ENCODE measurements at places on chromosomes 3 and 15. TPM values are rescaled to one million over a fixed set of nuclear protein-coding genes. Genes with fewer than 3 reads are reported as not detected.

DNA sequence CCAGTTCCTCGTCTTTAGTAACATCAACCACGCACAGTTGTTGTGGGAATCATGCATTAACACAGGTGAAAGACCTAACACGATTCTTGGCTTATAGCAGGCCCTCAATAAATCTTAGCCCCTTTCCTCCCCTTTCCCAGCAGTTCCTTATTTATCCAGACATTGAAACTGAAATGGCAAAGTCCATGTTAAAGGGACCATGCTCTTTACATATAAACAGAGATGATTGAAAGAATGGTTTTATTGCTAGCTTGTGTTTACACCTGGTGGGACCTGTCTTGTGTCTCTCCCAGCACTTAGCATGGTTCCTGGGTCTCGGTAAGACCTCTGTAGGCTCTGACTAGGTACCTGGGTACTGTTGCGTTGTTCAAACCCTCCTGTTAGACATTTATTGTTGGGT is 251.8 kb downstream of the LRTM1 start:
- no peak overlapping the region for H3K27ac ChIP-seq
- no peaks in the 10 kb centered on the region for H3K4me1 ChIP-seq
- H3K27me3 ChIP-seq = no peaks in the 10 kb centered on the region
- DNase-seq = no peak
- H3K36me3 ChIP-seq = no peaks in the 10 kb centered on the region

DNA sequence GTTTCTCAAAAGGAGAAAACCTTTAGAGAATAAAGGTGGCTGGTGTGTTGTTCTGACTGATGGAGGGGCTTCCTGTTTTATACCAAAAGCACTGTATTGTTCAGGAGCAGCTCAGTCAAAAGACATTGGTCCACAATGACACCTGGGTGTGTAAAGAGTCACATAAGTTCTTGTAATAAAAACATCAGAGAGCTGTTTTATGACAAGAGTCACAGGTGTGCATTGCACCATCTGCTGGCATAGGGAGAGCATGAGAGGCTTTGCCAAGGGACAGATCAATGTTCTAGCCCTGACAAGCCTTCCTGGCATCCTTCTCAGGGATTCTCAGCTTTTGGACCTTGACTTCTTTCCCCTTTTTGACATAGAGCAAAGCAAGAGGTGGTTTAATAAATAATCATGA is 20.4 kb downstream of the ARPP21 start:
- DNase-seq = peak; percentile 7
- H3K4me1 ChIP-seq = no peaks in the 10 kb centered on the region
- no peaks in the 10 kb centered on the region for H3K27me3 ChIP-seq
- H3K27ac ChIP-seq = no peak overlapping the region
- no peaks in the 10 kb centered on the region for H3K36me3 ChIP-seq

Gene HES1
- total RNA-seq = 1.5 TPM

Gene ROBO2
- total RNA-seq = not detected

- no peaks in the 10 kb centered on the region for H3K4me1 ChIP-seq
- no peak overlapping the region for H3K27ac ChIP-seq
- DNase-seq = peak; percentile 5
- no peak overlapping the region for H3K4me3 ChIP-seq
- H3K36me3 ChIP-seq = no peaks in the 10 kb centered on the region
- no peaks in the 10 kb centered on the region for H3K27me3 ChIP-seq
These were observed 490.9 kb upstream of the CFAP20DC start for GRCh38 chr3:59540696-59541095.

DNA sequence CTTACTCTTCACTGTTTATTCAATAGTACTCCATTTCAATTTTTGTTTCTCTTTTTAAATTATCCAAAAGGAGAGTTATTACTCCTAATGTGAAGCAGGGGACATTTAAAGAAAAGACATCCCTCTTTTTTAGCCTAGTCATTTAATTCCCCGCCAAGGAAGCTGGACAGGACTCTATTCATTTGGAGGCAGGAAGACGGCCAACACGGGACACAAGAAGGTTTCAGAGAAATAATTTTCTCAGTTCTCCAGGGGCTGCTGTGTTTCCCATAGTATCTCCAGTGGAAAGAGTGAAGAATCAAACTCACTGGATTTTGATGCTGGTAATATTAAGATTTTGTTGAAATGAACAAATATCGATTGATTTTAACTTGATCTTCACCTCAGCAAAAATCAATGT is 833.7 kb downstream of the ROBO2 start:
- no peak overlapping the region for H3K27ac ChIP-seq
- H3K4me1 ChIP-seq = no peaks in the 10 kb centered on the region
- DNase-seq = no peak
- no peak overlapping the region for H3K4me3 ChIP-seq

DNA sequence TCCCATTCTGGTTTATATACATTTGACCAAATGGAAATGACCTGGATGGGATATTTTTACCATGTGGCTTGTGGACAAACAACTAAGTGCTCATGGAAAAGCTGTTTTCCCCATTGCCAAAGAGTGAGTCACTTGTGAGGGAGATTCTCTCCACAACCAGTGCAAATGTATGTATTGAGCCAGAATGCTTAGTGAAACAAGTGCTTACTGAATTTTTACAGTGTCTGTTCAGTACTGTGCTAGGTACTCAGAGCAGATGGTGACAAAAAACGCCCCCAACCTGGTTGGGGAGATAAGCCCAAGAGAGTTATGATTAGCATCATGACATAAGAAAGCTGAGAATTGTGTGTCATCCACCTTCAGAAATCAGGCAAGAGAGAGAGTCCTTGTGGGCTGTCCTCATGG is 2.3 kb downstream of the CHP1 start:
- no peak overlapping the region for H3K4me3 ChIP-seq
- no peak overlapping the region for H3K27ac ChIP-seq
- peaks cover 19% of the 10 kb centered on the region for H3K4me1 ChIP-seq
- H3K36me3 ChIP-seq = no peaks in the 10 kb centered on the region
- H3K27me3 ChIP-seq = no peaks in the 10 kb centered on the region

DNA sequence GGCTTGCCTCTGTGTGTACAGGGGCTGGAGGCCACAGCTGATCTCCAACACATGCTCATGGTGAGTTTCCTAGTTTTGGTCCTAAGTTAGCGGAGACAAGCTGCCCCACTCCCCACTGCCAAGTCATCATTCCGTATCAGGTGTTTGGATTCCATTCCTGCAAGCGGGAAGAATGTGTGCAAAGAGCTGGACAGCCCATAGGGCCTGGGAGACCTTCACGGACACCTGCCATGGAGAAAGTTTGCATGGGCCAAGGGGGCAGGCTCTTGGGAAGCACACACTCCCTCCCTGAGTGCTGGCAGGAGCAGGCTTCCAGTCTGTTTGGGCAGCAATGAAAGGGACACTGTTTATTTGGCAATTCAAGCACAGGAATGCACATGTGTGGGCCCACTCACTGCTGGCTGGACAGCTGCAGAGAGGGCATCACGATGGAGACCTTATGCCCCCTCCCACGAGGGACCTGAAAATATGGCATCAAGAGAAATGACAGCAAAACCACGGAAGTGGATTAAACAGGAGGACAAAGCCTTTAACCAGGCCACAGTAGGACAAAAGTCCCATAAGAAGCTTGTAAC is 149.7 kb downstream of the KLF13 start:
- H3K27ac ChIP-seq = no peak overlapping the region
- no peak overlapping the region for H3K4me3 ChIP-seq
- H3K36me3 ChIP-seq = no peaks in the 10 kb centered on the region
- peaks cover 33% of the 10 kb centered on the region for H3K4me1 ChIP-seq
- no peaks in the 10 kb centered on the region for H3K27me3 ChIP-seq

- no peaks in the 10 kb centered on the region for H3K27me3 ChIP-seq
- H3K36me3 ChIP-seq = peaks cover 1% of the 10 kb centered on the region
- H3K4me1 ChIP-seq = peaks cover 37% of the 10 kb centered on the region
- peak overlapping the region; percentile 98 for H3K27ac ChIP-seq
These were observed 421 bp downstream of the KLHL18 start for GRCh38 chr3:47283193-47283537.

DNA sequence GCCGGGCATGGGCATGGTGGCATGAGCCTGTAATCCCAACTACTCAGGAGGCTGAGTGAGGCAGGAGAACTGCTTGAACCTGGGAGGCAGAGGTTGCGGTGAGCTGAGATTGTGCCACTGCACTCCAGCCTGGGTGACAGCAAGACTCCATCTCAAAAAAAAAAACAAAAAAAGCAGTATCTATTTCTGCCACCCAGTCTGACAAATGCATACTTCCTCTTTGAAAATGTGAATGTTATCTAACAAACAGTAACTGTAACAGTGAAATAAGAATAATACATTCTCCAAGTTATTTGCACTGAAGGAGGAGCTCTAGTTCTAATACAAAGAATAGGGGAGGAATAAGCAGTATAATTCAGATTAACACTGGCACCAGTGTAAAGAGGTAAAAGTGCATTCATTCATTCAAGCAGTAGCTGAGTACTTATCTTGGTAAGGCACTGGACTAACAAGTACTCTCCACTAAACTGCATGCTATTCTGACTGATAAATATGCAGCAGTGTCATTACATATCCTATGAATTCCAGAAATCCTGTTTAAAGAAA is 12.9 kb downstream of the VPS13C start:
- peaks cover 2% of the 10 kb centered on the region for H3K36me3 ChIP-seq
- no peak overlapping the region for H3K27ac ChIP-seq
- no peaks in the 10 kb centered on the region for H3K27me3 ChIP-seq
- no peak for DNase-seq
- H3K4me3 ChIP-seq = no peak overlapping the region

DNA sequence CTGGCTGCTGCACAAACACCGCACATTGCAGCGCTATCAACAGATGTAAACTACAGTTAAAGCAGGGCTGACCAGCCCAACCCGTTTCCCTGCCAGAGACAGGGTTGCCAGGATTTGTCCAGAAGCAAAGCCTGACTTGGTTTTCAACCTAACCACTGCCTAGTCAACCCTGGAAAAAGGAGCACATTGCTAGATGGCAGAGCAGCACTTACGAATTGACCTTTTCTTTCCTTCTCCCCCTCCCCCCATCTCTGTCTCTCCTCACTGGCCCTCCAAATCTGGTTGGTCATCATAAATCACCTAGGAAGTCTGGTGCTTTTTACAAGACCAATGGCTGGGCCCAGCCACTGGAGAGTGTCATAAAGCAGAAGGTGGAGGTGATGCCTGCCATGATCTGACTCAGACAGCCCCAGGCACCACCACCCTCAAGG is 51.3 kb downstream of the ABCC5 start:
- peaks cover 16% of the 10 kb centered on the region for H3K36me3 ChIP-seq
- DNase-seq = no peak
- no peaks in the 10 kb centered on the region for H3K27me3 ChIP-seq
- H3K4me1 ChIP-seq = no peaks in the 10 kb centered on the region
- no peak overlapping the region for H3K4me3 ChIP-seq

DNA sequence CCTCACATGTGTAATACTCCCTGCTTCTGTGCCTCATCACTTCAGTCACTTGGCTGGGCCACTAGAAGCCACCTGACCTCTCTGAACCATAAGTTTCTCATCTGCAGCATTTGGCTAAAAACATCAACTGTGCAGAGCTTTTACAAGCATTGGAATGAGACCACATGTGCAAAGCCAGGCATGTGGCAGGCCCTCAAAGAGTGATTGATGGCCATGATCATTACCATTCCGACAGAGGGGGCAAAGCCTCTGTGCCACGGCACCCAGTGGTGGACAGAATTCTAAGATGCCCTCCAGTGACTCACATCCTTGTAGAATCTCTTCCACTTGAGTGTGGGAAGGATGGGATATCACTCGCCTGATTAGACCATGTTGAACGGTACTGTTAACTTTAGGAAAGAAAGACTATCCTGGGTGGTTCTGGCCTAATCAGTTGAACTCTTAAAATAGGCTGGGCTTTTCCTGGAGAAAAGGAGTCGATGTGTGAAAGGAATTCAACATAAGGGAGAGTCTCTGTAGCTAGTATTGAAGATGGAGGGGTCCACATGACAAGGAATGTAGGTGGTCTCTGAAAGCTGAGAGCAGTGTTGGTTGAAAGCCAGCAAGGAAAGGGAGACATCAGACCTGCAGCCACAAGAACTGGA is 13.5 kb downstream of the CDCP1 start:
- no peaks in the 10 kb centered on the region for H3K36me3 ChIP-seq
- H3K4me3 ChIP-seq = no peak overlapping the region
- DNase-seq = no peak
- no peaks in the 10 kb centered on the region for H3K4me1 ChIP-seq
- H3K27ac ChIP-seq = no peak overlapping the region
- no peaks in the 10 kb centered on the region for H3K27me3 ChIP-seq

DNA sequence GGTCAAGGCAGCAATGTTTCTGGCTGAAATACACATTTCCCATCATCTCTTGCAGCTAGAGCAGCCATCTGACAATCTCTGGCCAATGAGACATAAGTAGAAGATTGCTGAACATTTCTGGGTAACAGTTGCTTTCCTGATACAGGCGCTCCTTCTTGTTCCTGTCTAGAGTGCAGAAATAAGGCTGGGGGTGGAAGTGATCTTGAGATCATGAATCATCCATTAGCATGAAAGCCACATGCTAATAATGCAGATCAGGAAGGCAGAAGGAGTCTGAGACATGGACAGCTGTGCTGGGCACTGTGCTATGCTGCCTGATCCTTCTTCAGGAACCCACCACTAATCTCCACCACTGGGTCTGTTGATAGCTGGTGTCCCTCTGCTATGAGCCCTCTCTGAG is 14.8 kb upstream of the TMEM108 start:
- no peaks in the 10 kb centered on the region for H3K4me1 ChIP-seq
- no peak for DNase-seq

Gene SST
- not detected for total RNA-seq

Gene IL20RB
- total RNA-seq = 3.6 TPM

Gene ERICH6
- total RNA-seq = 3.7 TPM

DNA sequence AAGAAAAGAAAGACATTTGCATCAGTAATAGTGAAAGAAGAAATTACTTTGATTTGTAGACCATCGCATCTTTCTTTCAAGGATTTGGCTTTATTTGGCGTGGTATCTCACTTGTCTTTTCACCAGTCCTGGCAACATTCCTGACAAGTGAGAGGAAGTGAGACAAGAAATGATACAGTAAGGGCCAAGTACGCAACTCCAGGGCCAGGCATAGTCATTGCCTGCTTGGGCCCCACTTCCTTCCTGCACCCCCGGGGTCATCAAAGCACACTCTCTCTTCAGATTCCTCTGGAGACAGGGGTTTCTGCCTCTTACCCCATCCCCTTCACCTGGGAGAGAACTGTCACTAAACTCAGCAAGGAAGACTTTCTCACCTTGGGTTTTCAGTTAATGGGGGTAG is 55.1 kb downstream of the CD47 start:
- no peaks in the 10 kb centered on the region for H3K27me3 ChIP-seq
- H3K4me1 ChIP-seq = no peaks in the 10 kb centered on the region
- no peak overlapping the region for H3K4me3 ChIP-seq
- H3K36me3 ChIP-seq = peaks cover 28% of the 10 kb centered on the region
- no peak overlapping the region for H3K27ac ChIP-seq

Gene CAMKV
- total RNA-seq = not detected

GRCh38 chr3:191500892-191501291 is 39.9 kb downstream of the PYDC2 start:
- no peaks in the 10 kb centered on the region for H3K27me3 ChIP-seq
- no peaks in the 10 kb centered on the region for H3K4me1 ChIP-seq

Gene ACTRT3
- total RNA-seq = not detected

Gene INSYN1
- not detected for total RNA-seq

All from natural killer cell (primary cell).